ENCODE measurements at places on chromosomes 4 and X. TPM values are rescaled to one million over a fixed set of nuclear protein-coding genes. Genes with fewer than 3 reads are reported as not detected.

GRCh38 chrX:108165383-108166111 is 74.0 kb downstream of the ATG4A start:
- peak; percentile 12 for DNase-seq

DNA sequence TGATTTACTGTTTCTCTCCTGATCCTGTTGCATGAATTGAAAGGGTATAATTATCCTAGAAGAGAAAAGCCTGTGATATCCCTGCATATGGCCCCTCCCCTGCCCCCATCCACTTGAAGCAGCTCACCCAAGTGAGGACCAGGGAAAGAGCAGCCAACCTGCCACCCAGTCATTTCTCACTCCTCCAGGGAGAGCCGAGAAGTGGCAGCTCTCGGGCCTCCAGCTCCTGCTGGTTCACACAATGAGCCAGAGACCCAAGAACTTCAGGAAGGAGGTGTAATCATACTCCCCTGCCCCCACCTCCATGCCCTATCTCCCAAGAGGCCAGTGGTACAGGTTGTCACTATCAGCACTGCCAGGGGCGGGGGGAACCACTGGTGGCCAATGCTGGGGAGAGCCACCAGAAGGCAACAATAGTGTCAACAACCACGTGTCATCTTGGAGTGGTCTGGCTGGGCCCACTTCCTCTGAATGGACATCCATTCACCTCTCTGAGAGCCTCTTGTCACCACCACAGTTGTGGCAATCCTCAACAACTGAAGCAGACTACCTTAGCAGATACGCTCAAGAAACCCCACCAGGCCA is 42.9 kb downstream of the APOO start:
- no peak for DNase-seq

DNA sequence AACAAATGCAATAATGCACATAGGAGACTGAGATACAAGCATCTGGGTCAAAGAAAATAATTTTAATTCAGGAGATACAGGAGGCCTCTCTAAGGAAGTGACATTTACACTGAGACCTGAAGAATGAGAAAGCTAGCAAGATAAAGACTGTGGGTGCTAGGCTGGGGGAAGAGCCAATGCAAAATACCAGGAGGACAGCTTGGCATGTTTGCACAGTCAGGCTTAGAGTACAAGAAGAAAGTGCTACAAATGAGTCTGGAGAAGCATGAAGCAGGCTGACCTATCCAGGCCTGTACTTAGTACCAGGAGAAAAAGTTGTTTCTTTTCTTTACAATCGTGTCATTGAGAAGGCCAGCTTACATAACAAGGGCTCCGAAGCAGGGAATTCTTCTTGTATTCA is 56.9 kb downstream of the GABRB1 start:
- DNase-seq: no peak

CENPVL1 gene
- 0.24 TPM for polyA plus RNA-seq

ITM2A gene
- polyA plus RNA-seq: 89.1 TPM
